ENCODE measurements at places on chromosomes 3 and 15.

GRCh38 chr3:177523067-177523675 lies 325.9 kb upstream of the TBL1XR1 start:
- no peak for DNase-seq

DNA sequence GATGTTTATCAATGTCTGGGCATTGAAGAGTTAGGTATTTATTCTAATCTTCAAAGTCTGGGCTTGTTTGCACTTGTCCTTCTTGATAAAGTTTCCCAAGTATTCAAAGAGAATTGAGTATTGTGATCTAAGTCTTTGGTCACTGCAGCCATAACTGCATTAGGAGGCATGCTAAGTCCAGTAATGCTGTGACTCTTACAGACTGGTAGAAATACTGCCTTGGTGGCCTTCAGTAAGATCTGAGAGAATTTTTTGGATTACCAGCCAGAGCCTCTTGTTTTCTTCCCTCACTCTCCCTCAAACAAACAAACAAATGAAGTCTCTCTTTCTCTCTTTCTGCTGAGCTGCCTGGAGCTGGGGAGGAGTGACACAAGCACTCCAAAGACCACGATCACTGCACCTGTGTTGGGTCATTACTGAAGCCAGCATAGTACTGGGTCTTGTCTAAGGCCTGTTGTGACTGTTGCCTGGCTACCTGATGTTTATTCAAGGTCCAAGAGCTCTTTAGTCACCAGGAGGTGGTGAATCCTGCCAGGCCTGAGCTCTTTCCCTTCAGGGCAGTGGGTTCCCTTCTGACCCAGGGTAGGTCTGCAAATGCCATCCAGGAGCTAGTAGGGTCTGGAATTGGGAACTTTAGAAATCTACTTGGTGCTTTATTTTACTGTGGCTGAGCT lies 14.8 kb upstream of the RBP2 start:
- DNase-seq = no peak

- no peak for DNase-seq
Observed at GRCh38 chr3:21436835-21437234, 314.2 kb downstream of the ZNF385D start.

DNA sequence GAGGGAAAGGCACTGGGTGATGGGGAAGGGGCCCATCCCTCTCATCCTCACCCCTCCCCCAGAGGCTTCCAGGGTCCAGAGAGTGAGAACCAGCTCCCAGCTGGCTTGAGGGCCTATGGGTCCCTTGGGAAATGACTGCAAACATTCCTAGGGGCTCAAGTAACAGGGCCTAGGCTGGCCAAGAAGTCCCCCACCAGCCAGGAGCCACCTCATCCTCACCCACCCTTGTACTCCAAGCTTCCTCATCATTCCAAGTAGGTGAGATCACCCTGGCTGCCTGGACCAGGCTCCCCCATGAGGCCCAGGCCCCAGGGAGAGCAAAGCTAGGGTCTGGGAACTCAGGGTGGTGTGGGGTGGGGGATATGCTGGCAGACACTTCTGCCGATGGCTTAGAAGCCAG lies 14.8 kb downstream of the LOXL1 start:
- DNase-seq = no peak

DNA sequence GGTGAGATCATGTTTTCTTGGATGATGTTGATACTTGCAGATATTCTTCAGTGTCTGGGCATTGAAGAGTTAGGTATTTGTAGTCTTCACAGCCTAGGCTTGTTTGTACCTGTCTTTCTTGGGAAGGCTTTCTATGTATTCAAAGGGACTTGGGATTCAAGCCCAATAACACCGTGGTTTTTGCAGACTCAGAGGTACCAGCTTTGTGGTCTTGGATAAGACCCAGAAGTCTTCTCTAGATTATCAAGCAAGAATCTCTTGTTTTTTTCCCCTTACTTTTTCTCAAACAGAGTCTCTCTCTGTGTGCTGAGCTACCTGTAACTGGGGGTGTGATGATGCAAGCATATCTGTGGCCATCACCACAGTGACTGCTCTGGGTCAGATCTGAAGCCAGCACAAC lies 42.7 kb upstream of the CCK start:
- no peak for DNase-seq

GRCh38 chr3:46427916-46428833 lies 21.1 kb downstream of the CCRL2 start:
- no peak for DNase-seq

- DNase-seq = no peak
Observed at GRCh38 chr3:52483081-52483480, 12.1 kb upstream of the STAB1 start.

DNA sequence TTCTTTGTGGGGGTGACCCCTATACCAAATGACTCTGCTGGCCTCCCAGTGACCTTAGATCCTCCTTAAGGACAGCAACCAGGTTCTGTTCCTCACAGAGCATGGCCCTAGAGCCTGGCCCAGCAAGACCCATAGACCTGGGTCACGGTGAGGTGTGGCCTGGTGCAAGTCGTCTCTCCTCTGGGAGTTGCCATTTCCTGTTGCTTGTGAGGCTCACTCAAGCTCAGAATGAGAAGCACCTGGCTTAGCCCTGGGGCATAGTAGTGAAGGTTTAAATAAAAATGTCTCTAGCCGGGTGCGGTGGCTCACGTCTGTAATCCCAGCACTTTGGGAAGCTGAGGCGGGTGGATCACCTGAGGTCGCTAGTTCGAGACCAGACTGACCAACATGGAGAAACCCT lies 131.3 kb downstream of the SMAD6 start:
- DNase-seq = no peak

- no peak for DNase-seq
Observed at GRCh38 chr3:3149560-3149959, 22.8 kb downstream of the TRNT1 start.
